Stomach (tissue), 19 donors: ENCODE measurements at places on chromosomes 11 and 22. TPM values are rescaled to one million over a fixed set of nuclear protein-coding genes. Genes with fewer than 3 reads are reported as not detected.

The KRTAP5-10 gene
- not detected for total RNA-seq

DNA sequence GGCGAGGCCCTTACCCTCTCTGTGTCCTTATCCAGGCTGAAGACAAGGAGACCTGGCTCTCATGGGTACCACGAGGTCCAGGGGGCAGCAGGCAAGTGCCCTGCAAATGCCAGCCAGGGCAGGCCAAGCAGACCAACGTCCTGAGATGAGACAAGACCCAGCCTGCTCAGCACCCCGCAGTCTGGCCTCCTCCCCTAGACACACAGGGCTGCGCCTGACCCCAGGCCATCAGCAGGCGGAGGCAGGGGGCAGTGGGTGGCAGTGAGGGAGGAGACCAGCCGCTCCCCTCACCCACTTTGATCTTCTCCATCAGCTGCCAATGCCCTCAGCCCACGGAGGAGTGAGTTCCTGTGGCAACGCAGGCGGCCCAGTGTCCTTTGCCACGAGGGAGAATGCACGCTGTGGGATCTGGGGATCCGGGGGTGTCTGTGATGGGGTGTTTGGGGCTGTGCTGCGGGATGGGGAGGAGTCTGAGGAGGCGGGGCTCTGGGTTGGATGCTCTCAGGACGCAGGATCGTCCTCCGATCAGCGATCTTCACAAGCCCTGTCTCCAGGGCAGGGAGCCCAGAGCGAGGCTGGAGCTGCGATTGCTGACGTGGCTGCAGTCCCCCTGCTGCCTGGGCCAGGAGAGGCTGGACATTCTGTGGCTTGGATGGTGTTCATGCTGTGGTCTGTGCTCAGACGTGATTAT is 30.5 kb upstream of the PPARA start:
- DNase-seq: peak; percentile 86

- peak; percentile 54 for DNase-seq
Measured at GRCh38 chr22:42993651-42994275, 21.2 kb downstream of the PACSIN2 start.

GRCh38 chr11:64890522-64890939 is 12.1 kb upstream of the EHD1 start:
- no peak for DNase-seq

DNA sequence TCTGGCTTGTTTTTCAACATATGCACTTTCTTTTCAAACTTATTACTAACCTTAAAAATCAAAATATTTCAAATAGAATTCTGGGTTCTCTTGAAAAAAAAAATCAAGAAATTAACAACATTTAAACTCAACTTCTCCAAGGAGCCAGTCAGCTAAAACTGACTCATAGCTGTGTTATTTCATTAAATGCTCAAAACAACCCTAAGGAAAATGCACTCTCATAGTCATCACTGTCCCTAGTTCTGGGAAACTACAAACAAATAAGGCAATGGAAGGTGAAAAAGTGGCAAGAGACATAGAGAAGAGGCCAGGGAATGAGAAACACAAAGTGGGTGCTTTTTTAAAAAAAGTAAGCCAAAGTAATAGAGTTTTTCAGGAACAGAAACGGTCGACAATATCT is 4.1 kb upstream of the ARHGAP20 start:
- DNase-seq: no peak

DNA sequence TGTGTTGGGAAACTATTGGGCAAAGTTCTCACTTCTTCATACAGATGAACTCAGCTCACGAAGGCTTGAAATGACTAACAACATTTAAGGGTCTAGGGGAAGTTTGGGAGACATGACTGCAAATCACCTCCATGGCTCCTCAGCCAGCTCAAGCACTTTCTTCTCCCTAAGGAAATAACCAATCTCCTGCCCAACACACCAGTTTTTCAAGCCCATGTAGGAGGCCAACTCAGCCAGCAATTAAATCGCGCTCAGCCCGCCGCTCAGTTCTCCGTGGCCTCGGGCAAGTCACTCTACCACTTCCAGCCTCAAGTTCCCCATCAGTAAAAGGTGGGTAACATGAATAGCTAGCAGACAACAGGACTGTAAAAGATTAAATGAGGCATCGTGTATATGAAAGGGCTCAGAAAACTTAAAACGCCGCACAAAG is 796 bp downstream of the POLDIP3 start:
- no peak for DNase-seq

DNA sequence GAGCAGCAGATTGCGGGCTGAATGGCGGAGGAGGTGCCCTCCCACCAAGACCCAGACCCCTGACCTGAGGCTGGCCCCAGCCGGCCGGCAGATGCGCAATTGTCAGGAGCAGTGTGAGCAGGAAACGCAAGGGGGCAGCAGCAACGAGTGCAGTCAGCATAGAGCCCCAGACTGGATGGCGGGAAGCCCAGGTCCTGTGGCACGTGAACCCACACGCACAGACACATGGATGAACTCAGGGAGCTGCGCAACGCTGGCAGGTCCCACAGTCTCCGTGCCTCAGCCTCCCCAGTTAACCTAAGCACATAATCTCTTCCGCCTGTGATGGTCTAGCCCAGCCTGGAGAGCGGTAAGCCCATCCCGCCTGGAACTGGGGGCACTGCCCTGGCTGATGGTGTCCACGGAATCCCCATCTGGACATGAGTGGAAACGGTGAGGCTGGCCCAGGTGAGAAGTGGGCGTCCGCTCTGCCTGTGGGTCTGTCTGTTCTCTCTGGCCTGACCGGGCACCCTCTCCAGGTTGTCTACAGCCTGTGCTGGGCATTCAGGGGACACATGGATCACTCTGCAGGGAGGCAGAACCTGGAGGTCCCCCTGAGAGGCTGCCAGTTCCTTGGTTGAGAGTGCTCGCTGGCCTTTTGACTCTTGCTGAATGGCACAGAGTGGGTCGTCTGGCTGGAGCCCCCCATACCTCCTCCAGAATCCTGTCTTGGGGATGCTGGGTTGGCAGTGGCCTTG is 626 bp upstream of the TBX10 start:
- DNase-seq: peak; percentile 79

The SLC22A6 gene
- not detected for total RNA-seq

The RIMBP3C gene
- total RNA-seq: not detected

GRCh38 chr11:130458410-130458729 is 9.9 kb downstream of the ADAMTS15 start:
- no peak for DNase-seq

The VPS37C gene
- 6.4 TPM for total RNA-seq

The ZC3H12C gene
- total RNA-seq: 18.7 TPM

The CTNND1 gene
- 447 TPM for total RNA-seq

DNA sequence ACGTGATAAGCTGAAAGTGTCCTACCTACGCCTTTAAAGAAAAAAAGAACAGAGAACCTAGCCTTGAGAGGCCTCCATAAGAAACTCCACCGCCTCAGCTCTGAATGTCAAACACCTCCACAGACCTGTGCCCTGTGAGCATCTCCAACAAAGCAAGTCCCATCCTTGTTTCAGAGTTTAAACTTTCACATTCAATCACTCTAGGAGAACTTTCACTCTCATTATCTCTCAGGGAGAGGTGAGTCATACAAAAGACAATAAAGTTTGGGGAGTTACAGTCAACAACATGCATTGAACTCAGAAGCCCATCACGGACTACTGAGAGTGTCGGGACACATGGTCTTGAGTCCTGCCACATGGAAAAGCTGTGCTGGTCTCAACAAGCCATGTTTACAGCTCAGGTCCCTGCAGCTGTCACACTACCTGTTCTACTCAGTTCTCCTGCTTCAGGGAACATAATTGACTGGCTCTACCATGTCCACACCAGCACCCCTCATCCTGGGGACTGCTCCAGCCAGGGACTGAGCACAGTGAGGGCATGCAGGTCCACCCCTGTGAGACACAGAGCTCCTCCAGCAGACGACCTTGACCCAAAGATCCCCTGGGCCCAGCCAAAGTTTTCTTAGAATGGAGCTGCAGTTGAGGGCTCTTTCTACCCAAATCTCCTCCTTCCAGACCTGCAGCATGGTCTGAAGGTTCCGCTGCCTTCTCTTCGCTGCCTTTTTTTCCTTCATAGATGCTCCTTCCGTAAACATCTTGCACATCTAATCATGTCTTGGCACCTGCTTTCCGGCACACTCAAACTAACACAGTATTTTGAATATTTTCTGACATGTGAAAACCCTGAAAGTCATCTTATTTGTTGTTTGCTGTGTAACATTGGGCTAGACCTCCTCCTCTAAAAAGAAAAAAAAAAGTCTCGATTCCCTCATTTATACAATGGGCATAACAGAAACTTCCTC is 114.9 kb downstream of the ETS1 start:
- peak; percentile 36 for DNase-seq

- DNase-seq: no peak
Measured at GRCh38 chr22:39259666-39260065, 14.9 kb upstream of the PDGFB start.

- DNase-seq: no peak
Measured at GRCh38 chr11:85180528-85180927, 446.6 kb downstream of the DLG2 start.

DNA sequence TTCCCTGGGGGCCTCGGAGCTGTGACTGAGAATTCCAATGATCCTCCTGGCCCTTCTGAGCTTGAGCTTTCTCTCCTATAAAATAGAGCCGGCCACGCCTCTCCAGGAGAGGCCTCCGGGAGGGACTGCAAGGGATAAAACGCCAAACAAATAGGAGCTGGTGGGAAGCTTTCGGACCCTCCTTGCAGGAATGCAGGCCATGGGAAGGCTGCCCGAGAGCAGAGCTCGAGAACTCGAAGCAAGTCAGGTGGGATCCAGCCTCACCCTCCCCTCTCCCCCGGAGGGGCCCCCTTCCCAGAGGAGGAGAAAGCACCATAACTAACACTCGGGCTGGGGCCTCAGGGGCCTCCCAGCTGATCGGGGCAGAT is 34.6 kb downstream of the FLRT1 start:
- peak; percentile 53 for DNase-seq

DNA sequence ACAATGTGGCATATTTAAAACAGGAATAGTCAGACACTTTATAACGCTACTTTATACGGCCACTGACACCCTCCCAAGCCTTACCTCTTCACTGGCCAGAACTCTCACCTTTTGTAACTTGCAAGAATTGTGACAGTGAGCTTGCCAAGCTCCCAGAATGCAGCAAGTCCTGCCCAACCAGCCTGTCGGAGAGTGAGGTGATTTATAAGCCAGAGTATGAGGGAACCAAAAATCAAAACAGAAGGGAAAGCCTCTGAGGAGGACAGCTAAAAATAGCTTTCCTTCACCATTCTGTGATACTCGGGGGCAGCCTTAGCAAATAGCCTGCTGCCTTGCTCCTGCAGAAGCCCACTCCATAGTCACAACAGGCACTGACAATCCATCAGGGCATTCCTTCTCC is 229.7 kb downstream of the FAM76B start:
- DNase-seq: peak; percentile 44

DNA sequence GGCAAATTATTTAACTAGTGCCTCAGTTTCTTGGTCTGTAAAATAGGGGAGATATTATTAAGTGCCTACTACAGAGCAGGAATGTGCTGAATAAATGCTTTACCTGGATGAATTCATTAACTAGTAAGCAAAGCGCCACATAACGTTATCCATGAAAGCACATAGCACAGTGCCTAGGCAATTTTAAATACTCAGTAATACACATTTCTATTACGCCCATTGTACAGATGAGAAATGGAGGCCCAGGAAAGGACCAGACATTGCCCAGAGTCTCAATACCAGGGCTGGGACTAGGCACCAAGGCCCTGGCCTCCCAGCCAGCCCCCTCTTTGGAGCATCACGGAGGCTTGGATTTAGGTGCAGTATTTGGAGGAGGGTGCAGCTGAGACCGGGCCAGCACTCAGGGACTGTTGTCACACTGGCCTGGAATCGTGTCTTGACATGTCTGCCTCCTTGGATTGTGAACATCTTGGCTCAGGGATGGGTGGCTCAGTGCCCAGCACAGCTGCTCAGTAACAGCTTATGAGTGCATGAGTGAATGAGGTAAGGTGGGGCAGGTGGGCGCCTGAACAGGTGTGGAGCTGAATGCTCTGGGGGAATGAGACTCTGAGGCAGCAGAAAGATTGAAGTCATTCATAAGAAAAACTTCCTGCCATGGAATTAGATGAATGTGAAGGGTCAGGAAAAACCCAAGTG is 42.1 kb upstream of the TPBGL start:
- no peak for DNase-seq

GRCh38 chr11:60158636-60159035 is 24.2 kb downstream of the MS4A6A start:
- no peak for DNase-seq

DNA sequence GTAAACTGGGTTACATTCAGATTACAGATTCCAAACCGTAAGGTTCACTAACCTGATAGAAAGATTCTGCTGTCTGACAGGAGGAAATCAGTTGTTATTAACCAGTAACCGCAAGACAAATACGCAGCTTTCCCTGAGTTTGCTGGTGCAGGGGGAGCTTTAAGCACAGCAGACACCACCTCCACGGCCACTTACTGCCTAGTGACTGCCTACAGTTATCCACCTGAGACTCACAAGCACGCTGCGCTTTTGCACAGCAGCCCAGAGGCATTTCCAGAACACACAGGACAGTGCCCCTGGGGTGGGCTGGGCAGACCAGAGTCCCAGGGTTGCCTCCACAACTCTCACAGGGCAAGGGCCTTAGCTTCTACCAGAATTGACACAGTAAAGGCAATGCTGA is 90.9 kb downstream of the CTTN start:
- DNase-seq: no peak

The FJX1 gene
- total RNA-seq: not detected

The FOXR1 gene
- total RNA-seq: not detected

DNA sequence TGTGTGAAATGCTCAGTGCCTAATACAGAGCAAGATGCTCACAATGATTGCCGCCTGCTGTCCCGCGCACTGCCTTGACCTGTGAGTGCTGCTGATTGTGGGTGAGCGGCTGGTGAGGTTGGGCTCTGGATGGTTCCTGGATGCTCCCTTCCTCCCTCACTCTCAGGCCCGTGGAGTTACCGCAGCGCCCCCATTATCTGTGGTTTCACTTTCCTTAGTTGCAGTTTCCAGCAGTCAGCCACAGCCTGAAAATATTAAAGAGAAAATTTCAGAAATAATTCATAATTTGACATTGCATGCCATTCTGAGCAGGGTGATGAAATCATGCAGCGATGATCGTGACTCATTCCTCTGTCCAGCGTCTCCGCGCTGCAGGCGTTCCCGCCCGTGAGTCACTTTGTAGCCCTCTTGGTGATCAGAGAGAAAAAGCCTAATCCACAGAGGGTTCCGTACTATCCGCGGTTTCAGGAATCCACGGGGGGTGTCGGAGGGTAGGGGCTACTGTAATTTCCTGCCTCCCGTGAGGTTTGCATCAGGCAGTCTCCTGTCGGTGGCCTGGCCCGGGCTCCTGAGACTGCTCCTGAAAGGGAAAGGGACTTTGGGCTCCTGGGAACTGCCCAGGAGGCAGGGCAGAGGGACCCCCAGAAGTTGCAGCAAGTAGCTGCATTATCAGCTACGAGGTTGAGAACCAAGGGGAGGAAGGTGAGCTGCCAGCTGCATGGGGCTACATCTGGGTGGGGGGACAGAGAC is 10.6 kb downstream of the RPL3 start:
- DNase-seq: peak; percentile 59

- DNase-seq: no peak
Measured at GRCh38 chr11:16380941-16381568, 24.7 kb upstream of the SOX6 start.

The ZDHHC5 gene
- 39.8 TPM for total RNA-seq

The CDC42EP1 gene
- total RNA-seq: 66.3 TPM

DNA sequence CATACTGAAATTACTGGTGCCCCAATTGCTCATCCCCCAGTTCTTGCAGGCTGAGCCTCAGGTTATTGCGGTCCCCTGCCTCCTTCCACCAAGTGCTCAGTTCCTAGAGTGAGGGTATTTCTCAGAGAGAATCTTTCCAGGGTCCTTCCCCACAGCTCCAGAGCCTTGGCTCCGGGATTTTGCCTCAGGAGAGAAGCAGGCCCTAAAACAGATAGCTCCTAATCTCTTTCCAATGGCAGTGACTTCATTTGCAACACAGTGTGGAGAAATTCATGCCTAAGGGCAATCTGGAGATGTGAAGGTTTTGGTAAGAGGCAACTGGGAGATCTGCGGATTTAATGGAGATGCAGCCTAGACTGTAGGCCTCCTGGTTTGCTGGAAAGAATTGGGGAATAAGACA is 2.9 kb downstream of the NF2 start:
- DNase-seq: no peak
